ENCODE measurements at places on chromosomes 4 and X. TPM values are rescaled to one million over a fixed set of nuclear protein-coding genes. Genes with fewer than 3 reads are reported as not detected.
A peak's percentile ranks its signal among the peaks of the same experiment; 100 is the strongest.

- DNase-seq: no peak
Observed at GRCh38 chr4:158783785-158784184, 15.0 kb downstream of the FNIP2 start.

- DNase-seq: no peak
Observed at GRCh38 chrX:101206471-101206870, 13.1 kb upstream of the DRP2 start.

- peak; percentile 79 for DNase-seq
Observed at GRCh38 chr4:7070729-7071511, 3.1 kb upstream of the GRPEL1 start.

DNA sequence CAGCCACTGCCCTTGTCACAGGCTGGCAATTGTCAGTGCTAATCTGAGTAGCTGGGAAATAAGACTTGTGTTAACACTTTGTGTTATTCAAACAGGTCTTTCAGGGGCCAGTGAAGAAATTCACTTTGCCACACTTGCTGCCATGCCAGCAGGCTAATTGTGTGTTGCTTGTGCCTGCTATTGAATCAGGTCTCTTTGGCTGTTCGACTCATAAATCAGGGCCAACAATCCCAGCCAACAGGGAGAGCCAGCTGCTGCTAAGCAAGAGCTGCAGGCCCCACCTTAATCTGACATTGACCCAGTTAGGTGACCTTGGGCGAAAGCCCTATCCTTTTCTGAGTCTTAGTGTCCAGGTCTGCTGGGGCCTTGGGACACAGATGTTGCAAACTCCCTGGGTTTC, 28.1 kb upstream of the MAMLD1 start:
- DNase-seq: no peak

GRCh38 chr4:139763205-139763604, 97.6 kb downstream of the MGST2 start:
- DNase-seq: no peak

- no peak for DNase-seq
Observed at GRCh38 chrX:77788050-77788449, 2.0 kb upstream of the ATRX start.

GRCh38 chr4:111960241-111960667, 185.0 kb upstream of the FAM241A start:
- no peak for DNase-seq

DNA sequence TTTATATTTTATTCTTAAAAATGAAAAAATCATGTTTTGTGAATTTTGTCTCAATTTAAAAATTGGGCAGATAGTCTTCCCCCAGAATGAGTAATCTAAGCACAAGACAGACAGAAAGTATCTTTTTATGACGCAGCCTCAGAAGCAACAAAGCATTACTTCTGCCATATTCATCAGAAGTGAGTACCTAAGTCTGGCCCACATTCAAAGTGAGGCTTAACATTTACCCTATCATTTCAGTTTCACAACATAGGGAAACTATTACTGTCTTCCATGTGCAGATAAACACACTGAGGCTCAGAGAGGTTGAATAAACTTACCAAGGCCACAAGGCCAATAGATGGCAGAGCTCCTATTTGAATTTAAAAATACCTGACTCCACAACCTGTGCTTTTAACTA, 4.4 kb upstream of the PRDX4 start:
- DNase-seq: no peak

- DNase-seq: no peak
Observed at GRCh38 chr4:16055471-16055870, 28.4 kb downstream of the PROM1 start.

DNA sequence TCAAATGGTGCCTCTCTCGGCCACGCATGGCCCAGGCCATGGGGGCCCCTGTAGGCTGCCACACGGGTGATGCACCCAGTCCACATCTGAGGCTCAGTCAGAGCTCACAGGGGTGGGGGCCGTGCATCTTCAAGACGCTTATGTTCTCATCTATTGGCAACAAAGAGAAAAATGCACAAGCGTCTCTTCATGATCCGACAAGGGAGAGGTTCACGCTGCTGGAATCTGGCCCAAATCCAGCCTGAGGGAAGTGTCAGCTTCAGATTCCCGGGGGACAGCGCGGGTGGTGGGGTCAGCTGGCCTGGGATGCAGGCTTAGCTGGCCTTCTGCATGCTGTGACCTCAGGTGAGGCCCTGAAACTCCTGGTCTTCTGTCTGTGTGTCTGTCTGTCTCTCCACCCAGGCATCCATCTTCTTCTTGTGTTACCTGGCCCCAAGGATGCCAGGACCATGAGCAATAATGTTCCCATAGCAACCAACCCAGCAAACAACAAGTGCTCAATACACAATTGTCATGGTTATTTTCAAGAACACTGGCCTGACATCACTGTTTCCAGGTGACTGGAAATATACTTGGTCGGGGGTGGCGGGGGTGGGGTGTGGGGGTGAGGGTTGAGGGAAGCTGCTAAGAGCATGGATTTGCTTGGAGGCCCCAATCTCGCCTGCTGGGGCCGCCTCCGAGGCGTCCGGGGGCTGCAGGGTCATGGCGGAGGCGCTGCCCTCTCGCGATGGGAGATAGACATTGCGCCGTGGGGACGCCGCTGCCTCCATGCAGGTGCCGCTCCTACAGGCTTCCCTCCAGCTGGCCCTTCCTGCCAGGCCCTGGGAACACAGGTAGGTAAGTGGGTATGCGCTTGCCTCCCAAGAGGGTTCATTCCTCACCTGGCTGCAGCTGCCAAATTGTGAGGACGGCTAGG, 48.3 kb downstream of the ABLIM2 start:
- no peak for DNase-seq

DNA sequence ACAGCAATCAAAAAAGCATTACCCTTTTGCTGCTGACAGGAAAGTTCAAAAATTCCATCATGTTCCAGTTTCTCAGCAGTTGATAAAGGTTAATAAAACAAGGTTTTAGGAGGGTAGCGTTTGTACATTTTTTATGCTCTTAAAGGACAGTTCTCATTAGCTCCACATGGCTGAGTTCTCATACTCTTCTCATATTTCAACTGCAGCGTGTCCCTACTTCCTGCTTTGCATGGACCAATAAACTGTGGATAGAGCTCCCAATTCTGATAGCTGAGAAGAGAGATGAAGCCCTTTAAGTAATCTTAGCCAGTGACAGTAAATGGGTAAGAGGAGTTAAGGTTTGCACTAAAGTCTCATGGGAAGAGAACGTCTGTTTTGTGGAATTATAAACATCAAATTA, 53.5 kb downstream of the SPANXA2 start:
- no peak for DNase-seq

DNA sequence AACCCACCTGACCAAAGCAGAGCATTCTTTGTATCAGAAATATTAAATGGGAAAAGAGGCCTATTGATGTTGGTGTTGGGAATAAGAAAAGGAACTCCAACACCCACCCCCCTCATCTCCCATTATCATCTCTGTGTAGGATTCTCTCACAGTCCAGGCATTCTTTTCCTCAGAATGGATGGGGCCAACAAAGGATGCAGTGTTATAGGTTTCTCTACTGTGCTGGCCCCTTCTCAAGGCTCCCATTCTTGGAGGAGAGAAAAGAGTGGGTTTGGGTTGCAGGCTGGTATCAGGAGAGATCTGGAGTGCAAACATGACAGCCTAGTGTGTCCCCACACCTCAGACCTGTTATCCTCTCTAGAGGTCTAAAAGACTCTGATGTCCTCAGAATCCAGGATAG, 59.6 kb downstream of the UGT8 start:
- no peak for DNase-seq

- DNase-seq: no peak
Observed at GRCh38 chr4:52951016-52951415, 88.9 kb downstream of the RASL11B start.

DNA sequence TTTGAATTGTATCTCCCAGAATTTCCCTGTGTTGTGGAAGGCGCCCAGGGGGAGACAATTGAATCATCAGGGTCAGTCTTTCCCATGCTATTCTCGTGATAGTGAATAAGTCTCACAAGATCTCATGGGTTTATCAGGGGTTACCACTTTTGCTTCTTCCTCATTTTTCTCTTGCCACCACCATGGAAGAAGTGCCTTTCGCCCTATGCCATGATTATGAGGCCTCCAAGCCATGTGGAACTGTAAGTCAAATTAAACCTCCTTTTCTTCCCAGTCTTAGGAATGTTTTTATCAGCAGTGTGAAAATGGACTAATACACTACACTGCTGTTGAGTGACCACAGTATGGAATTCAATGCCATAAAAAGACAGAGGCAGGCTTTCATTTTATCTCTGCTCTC, 12.2 kb downstream of the CENPC start:
- no peak for DNase-seq

- DNase-seq: no peak
Observed at GRCh38 chr4:11698846-11699590, 270.3 kb upstream of the HS3ST1 start.

- DNase-seq: no peak
Observed at GRCh38 chrX:19960913-19961312, 29.9 kb downstream of the BCLAF3 start.

- no peak for DNase-seq
Observed at GRCh38 chrX:23887918-23888317, 19.8 kb downstream of the APOO start.

GRCh38 chr4:1809754-1810502, 16.8 kb downstream of the FGFR3 start:
- peak; percentile 71 for DNase-seq

DNA sequence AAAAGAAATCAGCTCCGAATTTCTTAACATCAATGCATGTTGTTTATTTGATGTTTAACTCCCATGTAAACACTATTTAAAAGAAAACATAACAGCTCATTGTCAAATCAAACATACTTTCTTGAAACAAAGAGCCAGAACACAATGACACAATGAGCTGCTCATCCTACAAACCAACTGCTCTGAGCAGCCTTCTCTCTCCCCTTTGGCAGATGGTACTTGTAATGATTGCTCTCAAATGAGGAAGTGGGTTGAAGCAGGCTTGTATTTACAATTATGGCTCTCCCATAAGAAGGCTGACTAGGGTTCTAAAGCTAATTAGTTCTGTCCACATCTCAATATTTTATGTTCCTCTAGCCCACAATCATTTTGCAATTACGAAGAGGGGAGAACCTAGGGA, 637.8 kb upstream of the ADGRL3 start:
- no peak for DNase-seq

- DNase-seq: no peak
Observed at GRCh38 chr4:61296144-61296543, 96.0 kb downstream of the ADGRL3 start.

DNA sequence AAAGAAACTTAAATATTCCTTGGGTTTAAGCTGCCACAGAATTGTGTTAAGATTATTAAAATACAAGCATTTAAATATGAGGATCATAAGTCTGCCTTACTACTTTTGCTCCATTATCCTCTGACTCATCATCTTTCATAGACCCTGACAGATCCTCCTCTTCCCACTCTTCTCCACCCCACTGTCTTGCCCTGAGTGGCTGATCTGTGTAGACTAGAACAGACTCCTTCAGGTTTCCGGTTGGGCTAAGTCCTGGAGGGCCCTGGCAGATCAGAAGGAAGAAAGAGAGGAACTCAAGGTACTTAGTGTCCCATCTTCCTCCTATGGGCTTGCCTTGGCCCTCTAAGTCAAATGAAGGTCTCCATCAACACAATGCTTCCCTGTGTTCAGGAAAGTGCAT, 30.7 kb downstream of the PALLD start:
- no peak for DNase-seq

- DNase-seq: no peak
Observed at GRCh38 chr4:84578540-84579402, 4.2 kb upstream of the CDS1 start.

BTC gene
- 0.35 TPM for total RNA-seq

MID2 gene
- total RNA-seq: 7.5 TPM

CD38 gene
- 6.9 TPM for total RNA-seq

ADAMTS3 gene
- 1.2 TPM for total RNA-seq

SULT1B1 gene
- 1.6 TPM for total RNA-seq

STATH gene
- not detected for total RNA-seq

RIBC1 gene
- 0.26 TPM for total RNA-seq

ZNF330 gene
- 99.0 TPM for total RNA-seq

FGD1 gene
- 5.3 TPM for total RNA-seq
